ENCODE measurements at places on chromosomes 3 and 15.

DNA sequence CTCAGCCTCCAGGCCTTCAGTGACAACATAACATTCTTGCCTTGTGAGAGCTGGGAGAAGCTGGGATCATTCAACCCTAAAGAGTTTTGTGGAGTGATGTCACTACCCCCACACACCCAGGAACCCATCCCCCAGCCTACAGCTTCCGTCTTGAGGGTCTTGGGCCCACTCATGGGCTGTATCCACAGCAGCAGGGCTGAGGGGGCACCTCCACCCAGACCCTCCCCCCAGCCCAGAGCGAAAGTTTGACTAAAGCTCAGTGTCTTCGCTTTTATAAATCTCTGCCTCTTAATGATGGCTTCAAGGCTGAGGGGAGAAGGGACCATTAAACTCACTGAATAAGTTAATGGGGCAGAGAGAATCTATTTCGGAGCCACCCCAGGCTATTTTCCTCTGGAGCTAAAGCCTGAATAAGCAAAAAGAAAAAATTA lies 23.8 kb downstream of the NTRK3 start:
- no peak for DNase-seq

DNA sequence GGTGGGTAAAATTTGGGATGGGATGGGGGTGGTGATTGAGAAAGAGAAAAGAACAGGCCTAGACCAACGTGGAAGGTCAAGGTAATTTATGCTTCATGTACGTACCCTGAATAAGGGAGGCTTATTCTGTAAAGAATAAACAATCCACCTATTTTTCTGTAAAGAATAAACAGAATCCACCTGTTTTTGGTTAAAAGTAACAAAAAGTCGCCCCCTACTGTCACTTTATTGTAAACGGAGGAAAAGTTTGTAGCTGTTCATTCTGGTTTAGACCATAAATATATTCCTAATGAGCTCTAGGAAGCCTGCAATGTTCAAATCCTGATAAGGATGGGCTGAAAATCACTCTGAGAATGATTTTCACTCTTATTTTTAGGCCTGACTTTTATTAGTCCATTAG lies 23.5 kb upstream of the SQOR start:
- DNase-seq: peak; percentile 1

- no peak for DNase-seq
These were observed 7.1 kb downstream of the CELSR3 start for GRCh38 chr3:48655606-48656005.

GRCh38 chr3:123072152-123072551 lies 5.3 kb downstream of the PDIA5 start:
- DNase-seq: no peak

DNA sequence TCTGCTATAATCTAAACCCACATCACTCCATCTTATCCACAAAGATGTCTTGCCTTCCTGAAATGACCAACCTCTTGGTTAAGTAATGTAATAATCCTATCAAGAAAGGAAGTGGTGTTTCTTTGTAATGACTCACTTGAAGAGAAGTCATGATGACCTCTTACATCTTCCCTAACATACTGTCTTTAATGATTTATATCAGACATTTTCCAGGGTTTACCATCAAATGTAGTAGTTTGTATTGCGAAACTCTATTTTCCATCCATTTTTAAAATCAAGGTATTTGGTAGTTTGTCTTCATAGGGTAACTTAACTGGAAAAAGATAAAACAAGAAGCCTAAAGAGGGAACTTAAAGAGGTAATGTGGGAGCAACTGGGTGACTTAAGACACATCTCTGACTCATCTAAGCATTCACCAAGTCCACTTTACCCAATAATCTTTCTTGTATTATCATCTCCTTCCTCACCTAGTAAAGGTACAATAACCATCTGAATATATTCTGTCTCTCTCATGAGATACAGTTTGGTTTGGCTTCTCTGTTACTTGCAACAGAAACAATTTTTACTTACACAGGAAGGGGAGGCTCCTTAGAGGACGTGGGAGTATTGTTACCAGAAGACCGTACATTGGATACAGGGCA lies 5.7 kb upstream of the MAPK6 start:
- DNase-seq: no peak

GRCh38 chr3:169170456-169170855 lies 493.1 kb downstream of the MECOM start:
- no peak for DNase-seq

GRCh38 chr3:58349792-58350626 lies 17.3 kb downstream of the PXK start:
- DNase-seq: no peak

GRCh38 chr3:9659849-9660248 lies 10.5 kb downstream of the MTMR14 start:
- DNase-seq: no peak

GRCh38 chr3:132509096-132509495 lies 88.0 kb upstream of the ACKR4 start:
- DNase-seq: no peak

GRCh38 chr3:82628385-82629014 lies 867.1 kb upstream of the GBE1 start:
- DNase-seq: no peak

DNA sequence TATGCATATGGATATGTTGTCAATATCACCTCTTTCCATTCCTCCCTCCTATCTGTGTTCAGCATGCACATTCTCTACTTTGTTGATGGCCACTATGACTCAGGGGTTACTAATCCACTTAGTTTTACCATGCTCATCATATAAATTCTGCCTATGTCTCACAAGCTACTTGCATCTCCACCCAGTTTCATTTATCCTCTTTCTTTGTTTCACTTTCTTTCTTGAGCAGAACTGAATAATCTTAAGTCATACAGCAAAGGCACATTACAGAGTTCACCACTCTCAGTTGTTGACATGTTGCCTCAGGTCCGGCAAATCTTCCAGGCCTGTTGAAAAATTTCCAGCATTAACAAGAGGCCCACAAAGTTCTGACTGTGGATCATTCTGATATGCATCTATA lies 71.5 kb downstream of the SSR3 start:
- no peak for DNase-seq

DNA sequence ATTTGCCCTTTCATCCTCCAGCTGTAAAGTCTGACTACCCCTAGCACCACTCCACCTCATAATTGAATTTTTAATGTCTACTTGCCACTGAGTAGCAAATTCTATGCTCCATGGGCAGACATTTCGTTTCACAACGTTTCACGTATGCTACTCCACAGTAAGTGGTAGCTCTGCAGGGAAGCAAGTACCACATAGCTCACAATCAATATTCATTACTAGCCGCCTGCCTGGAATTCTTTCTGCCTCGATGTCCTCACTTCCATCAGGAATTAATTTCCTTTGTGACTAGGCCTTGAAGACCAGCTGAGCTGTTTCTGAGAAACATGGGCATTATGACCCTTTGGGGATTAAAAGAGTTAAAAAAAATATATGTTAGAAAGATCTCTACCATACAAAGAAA lies 15.3 kb downstream of the NPTN start:
- DNase-seq: peak; percentile 24

- no peak for DNase-seq
These were observed 106.1 kb downstream of the RFTN1 start for GRCh38 chr3:16407366-16407765.

DNA sequence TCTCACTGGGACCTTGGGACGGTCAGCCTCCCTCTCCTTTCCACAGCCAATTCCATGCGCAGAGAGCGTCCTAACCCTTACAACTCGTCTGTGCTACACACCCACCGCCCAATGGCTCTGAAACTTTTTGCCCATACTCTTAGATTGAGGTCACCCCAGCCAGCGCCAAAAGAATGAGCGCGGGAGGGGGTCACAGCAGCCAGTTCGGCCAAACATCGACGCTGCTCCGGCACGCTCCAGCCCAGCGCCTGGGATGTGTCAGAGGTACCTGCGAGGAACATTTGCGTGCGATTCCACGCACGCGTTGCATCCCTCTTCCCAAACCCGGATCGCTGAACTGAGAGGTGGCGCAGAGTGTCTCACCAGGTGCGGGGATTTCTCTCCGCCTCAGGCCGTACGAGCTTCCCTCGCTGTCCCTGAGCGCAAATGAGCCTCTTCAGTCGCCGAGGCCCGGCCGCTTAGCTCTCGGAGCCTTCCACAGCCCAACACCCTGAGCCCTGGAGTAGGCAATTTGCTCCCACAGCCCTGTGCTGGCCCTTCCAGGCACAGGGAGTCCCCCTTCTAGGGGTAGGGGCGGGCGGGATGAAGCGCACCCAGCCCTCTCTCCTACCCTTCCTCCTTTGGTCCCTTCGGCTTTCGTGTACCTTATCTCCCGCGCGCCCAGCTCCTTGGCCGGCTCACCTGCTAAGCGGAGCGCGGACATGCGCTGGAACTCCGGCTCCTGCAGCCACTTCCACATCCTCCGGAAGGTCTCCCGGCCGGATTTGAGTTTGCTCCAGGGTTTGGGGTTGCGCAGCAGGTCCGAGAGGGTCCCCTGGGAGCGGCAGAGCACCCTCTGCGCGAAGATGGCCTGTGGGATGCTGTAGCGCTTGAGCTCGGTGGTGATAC lies 1.8 kb downstream of the ONECUT1 start:
- DNase-seq: no peak

DNA sequence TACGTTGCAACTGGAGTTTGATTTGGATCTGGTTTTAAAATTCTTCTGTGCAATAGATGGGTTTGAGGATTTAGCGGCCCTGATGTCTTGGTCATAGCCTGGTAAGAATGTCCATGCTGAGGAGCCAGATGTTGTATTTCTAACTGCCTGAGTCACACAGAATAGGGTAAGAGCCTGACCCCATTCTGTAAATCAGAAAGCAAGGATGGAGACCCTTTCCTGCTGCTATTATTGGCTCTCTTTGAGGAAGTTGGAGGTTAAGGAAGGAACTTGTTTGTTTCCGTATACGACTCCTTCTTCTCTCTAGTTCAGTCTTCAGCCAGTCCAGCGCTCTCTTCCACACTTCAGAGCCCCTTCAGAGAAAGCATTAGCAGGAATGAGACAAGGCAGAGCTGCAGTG lies 65.1 kb downstream of the HCN4 start:
- no peak for DNase-seq

DNA sequence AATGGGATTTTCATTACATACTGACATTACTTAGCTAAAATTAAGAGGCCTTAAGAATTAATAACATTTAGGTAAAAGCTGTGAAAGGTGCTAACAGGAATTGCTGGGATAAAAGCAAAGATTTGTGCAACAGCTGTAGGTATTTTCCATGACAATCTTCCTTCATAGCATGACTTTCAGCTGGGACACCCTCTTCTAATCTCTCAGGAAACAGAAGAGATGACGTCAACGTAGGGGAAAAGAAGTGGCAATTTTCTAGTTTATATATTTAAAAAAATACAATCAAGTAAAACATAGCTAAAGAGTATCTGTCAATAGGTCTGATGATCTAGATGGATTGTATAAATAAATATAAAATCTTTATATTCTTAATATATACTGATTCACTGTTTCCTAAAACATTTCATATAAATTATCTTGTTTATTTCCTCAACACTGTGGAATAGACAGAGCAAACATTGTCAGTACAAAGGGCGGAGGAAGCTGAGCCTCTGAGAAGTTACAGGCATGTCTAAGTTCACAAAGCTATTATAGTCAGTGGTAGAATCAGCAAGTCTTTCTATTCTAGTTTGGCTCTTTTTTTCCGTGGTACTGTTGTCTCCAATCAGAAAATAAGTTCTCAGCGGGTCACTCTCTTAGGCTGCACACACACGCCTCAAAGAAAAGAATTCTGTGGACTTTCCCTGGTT lies 217.0 kb downstream of the P3H2 start:
- DNase-seq: no peak

GRCh38 chr3:186307594-186308221 lies 54.3 kb downstream of the DGKG start:
- no peak for DNase-seq

DNA sequence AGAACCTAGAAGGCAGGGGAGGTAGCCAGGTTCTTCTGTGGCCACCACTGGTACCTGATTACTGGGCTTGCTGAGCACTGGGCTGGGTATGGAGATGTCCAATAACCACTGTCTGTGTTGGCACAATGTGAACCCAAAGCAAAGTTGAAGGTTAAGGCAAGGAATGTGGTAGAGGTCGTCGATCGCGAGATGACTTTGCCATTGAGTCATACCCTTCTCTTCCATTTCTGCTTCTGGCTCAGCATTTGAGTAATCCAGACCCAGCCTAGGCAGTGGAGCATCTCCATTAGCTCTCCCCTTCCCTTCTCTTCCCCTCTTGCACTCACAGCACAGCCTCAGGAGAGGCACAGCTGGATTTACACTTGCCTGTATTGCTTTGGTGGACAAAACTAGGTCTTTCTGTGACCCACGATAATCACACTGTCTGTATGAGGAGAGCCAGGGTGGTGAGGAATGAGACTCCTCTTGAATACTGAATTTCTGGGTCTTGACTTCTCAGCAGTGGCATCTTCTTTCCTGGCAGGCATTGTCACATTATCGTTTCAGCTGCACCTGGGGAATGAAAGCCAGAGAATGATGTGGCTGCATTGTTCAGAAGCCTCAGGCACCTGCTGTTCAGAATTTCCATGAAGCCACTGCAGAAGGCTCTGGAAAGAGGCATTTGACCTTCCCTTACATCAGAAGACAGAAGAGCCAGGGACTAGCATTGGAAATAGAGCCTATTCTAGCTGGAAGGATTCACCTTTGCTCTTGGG lies 272.6 kb downstream of the PDCD6IP start:
- DNase-seq: no peak

GRCh38 chr15:66186049-66186825 lies 67.3 kb downstream of the MEGF11 start:
- DNase-seq: no peak

- DNase-seq: no peak
These were observed 37.2 kb upstream of the ANPEP start for GRCh38 chr15:89851673-89852341.

DNA sequence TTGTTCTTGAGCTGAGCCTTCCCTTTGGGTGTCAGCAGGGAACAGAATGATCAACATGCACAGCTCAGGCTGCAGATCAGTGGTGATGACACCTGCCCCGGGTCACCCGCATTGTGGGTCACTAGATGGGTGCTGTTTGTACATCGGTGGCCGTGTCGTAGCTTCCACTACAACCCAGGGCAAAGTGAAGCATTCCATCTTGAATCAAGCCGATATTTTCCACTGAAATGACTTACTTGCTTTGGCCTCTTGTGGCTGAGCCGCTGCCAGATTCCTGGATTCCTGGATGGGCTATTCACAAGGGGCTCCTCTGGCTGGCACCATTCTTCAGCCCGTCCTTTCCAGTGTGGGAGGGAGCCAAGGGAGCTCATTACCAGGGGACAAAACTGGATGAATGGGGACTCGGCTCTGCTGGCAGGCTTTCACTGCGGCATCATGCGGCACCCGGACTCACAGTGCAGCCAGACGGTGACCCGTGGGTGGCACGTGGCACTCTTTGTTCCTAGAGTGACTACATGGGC lies 65.6 kb downstream of the SLCO3A1 start:
- DNase-seq: no peak

DNA sequence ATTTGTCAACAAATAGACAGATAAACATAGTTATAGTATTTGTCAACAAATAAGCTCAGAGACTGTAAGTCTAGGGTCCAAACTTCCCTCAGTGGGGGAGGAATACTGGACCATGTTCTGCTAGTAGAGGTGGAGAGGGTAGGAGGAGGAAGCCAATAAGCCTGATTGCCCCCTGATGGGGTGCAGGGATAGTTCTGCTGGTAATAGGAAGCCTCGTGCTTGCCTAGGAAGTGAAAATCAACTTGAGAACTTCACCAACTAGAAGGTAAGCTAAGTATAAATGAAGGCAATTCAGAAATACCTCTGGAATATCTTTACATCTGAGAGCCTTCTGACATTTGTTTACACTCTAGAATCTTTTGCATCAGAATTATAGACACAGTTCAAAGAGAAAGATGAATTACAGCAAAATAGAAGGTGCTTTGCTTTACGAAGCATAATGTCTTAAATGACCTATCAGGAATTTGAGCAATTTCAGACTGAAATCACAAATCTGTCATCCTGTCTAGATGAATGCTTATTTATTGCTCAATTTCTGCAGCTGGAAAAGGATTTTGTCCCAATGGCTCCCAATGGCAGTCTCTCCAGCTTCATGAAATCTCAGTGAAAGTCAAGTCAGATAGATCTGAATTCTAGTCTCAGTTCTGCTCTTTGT lies 225.6 kb upstream of the TBC1D5 start:
- DNase-seq: no peak

Data from NCI-H1417 (cell line).